Right renal cortex interstitium (tissue), 3 donors: ENCODE measurements at places on chromosomes 2 and 18. TPM values are rescaled to one million over a fixed set of nuclear protein-coding genes. Genes with fewer than 3 reads are reported as not detected.

DNA sequence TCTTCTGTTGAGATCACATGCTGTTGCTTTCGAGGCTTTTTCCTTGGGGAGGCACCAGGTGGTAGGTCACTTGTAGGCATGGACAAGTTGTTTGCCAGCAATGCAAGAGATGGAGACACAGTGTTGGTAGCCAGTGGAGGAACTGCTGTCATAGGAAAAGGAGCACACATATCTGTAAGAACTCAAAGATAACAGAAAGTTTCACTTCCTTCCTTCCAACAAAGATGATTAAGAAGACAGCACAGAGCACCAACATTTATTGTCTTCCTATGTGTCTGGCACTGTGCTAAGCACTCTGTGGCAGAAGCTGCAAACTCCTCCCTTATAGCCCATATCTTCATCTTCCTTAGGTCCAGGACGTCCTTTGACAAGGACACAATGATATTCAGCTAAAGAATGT, 64.5 kb upstream of the AMMECR1L start:
- no peak for DNase-seq

DNA sequence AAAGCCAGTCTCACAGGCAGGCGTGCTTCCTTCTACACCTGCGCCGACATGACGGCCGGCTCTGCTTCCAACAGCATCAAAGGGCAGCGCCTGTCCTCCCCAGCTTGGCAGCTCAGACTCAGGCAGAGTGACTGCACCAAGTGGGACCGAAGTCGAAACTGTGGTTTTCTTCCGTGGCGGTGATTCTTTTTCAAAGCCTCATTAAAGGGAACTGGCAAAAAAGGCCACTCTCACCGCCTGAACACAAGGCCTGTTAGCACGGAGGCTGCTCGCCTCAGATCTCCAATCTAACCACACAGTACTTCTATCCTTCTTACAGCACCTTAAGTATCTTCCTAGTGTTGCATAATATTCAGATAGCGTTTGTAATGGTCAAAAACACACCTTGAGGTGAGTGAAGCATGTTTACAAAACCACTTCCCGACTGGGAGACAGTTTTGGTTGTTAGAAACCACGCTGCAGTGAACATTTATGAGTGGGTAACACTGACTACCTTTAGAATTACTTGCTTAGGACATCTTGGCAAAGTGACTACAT, 236.4 kb downstream of the HDAC4 start:
- DNase-seq = no peak

DNA sequence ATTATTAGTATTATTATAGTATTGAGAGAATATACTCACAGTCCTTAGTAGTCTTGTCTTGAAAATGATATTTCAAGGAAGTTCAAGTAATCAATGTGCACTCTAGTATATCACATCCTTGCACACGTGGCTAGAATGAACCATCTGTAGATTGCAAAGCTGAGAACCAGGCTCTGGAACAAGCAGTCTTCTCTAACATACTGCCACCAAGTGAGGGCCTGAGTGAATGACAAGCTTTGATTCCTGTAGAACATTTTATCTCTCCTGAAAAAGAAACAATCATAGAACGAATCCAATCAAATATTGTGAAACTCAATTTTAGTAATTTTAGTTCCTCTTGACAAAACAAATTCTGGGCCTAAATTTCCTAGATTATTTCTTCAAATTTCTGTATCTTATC, 55.3 kb upstream of the SULT1C3 start:
- DNase-seq = no peak

DNA sequence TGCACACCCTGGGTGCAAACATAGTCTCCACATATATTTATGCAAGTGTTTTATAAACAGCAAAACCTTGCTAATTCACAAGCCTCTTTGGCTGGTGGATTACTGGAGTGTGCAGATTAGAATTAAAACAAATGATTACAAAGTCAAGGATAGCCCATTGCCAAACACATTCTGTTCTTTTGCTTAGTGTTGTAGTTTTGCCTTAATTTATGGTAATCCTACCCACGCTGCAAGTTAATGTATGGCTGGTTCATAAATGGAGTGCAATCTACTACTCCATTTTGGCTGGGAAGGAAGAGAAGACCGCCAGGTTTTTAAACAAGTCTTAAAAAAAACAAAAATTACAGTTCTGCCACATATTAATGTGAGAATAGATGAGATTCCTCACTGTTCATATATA, 883.1 kb upstream of the KLHL29 start:
- DNase-seq = no peak

GRCh38 chr2:170953941-170954340, 24.9 kb downstream of the GORASP2 start:
- DNase-seq = no peak

DNA sequence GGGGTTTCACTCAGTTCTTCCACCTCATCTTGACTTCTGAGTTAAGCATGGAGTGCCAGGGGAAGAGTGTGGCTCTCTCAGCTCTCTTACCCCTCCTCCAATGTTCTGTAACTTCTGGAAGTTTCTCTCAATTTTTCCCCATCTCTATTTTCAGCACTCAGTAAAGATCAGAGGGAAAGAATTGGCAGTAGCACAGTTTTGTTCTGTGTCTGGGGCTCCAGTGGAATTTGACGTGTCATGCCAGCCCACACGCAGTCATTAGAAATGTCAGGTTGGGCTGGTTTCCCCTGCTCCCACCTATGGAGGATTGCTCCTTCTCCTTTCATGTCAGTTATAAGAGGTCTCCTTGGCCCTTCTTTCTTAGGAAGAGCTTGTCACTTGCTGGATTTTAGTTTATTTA, 104.6 kb upstream of the COL3A1 start:
- DNase-seq = no peak

- no peak for DNase-seq
Observed at GRCh38 chr2:20567159-20567925, 83.6 kb downstream of the HS1BP3 start.

GRCh38 chr18:59264651-59265245, 8.5 kb downstream of the RAX start:
- no peak for DNase-seq

GRCh38 chr2:217932803-217933616, 69.8 kb downstream of the TNS1 start:
- no peak for DNase-seq

DNA sequence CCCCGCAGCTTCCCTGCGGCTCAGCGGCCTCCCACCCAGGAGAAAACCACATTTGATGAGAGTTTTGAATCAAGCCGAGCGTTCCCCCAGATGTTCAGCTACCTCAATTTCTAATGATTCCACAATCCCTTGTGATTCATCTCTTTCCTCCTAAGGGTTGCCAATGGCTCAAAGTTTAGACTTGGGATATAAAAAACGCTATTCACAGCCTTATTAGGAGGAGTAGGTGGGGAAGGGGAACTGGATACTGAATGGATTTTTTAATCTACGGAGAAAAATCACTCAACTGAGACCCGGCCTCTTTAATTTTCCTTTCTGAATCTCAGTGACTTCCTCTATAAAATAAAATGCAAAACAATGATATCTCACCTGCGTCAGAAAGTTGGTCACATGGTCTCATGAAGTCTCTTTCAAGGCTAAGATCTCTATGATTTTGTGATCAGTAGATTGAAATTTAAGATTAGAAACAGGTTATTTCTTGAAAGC, 192.6 kb upstream of the TCF4 start:
- DNase-seq = peak; percentile 3

GRCh38 chr2:186879312-186879711, 30.3 kb upstream of the ZSWIM2 start:
- no peak for DNase-seq

- no peak for DNase-seq
Observed at GRCh38 chr2:203690117-203690431, 16.4 kb upstream of the CD28 start.

DNA sequence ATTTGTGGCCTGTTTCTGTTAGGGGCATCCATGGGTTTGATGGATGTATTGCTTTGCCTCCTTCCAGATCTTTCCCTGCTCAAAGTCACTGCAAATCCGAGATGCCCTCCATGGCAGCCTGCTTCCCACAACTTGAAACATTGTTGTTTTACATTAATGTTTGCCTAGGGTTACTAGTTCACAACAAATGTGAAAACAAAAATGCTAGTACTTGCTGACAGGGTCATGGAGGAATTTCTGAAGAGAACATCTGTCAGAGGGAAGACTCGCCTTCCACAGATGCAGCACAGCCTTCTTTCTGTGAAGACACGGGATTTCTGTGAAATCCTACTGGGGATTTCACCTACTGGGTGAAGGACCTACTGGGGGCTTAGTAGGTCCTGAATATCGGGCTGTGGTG, 260.0 kb upstream of the FN1 start:
- DNase-seq = no peak

DNA sequence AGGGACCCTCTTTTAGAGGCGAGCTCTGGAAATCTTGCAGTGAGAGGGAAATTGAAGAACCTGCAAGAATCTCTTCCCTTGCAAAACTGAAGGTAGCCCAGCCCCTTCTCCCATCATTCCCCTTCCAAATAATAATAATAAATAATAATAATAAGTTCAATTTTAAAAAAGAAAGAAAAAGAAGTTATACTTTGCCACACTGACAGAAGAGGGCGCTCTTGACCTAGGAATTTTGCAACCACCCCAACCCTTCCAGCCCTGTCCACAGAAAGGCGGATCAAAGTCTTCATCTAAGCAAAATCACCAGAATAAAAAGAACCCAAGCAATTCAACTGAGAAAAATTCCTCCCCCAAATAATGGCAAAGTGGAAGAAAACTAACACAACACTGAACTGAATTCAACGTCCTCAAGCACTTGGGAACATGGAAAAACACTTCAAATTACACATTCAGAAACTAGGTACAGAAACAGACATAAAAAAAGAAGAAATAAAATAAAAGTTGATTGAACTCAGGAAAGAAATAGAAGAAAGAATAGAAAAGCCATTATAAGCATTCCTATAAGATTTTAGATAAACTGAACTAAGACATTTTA, 98.9 kb upstream of the GLS start:
- no peak for DNase-seq

DNA sequence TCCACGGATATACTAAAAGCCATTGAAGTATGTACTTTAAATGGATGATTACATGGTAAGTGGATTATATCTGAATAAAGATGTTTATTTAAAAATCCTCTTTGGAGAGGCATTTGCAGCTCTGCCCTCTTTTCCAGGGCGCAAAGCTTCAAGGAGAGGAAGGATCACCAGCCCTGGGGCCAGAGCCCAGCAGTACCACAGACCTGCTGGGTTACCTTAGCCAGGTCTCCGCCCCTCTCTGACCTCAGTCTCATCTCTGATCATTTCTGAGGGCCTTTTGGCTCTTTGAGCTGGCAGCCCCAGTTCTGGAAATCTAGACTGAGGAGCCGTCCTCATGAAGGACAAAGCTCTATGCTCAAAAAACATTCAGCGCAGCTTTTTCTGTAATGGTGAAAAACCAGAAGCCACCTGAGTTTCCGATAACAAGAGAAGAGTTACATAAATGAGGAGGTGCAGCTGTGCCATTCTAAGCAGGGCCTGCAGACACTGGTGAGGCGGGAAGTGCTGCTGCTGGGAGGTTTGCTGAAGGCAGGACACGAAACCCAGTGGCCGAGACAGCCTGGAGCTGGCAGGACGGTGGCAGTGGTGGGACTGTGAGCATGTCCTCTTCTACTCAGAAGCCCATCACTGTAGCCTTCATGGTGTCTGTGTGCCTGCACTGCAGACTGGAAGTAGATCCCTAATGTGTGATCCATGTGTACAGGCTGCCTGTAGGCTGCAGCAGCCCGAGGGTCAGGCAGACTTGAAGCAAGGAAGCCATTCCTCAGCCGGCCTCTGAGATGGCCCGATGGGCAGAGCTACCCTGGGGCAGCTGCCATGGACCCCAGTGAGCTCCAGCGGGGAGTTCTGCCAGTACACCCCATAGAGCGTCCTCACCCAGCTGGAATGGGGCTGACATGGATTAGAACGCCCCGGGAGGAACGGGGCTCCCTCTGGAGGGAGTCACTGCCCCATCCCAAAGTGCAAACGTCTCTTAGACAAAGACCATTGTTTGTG, 27.7 kb downstream of the ADRA2B start:
- no peak for DNase-seq

DNA sequence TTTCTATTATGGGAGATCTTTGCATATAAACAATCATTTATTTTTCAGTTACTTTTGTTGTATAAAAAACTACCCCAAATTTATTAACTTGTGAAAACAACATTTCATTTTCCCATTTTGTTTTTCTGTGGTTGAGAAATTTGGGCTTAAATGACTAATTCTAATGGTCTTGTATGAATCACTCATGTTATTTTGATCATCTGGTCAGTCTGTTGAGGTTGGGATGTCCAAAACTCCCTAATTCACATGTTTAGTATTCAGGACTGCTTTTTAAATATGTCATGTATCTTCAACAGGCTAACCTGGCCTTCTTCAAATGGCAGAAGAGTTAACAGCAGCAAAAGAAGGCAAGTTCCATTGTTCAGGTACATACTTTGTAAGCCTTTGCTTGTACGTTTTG, 788.1 kb downstream of the TRIB2 start:
- DNase-seq = no peak

DNA sequence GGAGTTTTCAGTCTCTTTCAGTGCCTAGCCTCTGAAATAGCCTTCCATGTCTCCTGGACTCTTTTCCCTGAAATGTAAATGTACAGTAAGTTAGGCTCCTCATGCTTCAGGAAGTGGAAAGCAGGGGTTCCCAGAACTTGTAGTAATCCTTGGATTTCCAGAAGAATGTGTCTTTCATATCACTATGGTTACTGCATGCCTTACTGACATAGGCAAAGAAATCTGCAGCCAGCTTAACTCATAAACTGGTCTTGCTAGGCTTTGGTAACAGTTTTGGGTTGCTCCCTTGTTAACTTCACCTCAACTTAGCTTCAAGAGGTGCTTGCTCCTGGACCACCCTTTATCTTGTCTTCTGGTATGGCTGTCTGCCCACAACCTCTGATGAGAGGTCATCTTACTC, 686.8 kb upstream of the DDX18 start:
- peak; percentile 1 for DNase-seq

- DNase-seq = no peak
Observed at GRCh38 chr2:41791523-41791922, 256.3 kb upstream of the PKDCC start.

Gene CCL20
- polyA plus RNA-seq = 0.52 TPM

Gene SLC66A2
- 20.3 TPM for polyA plus RNA-seq

Gene IL1RN
- 0.74 TPM for polyA plus RNA-seq

Gene NXPH2
- 6.8 TPM for polyA plus RNA-seq

Gene VPS4B
- 61.0 TPM for polyA plus RNA-seq

Gene DSC1
- polyA plus RNA-seq = 3.0 TPM

Gene IL37
- not detected for polyA plus RNA-seq

Gene RESP18
- polyA plus RNA-seq = not detected

Gene PFN4
- 2.5 TPM for polyA plus RNA-seq

Gene GALM
- 55.9 TPM for polyA plus RNA-seq

Gene FEV
- polyA plus RNA-seq = 0.07 TPM
